ENCODE measurements at places on chromosomes 6 and 20.

DNA sequence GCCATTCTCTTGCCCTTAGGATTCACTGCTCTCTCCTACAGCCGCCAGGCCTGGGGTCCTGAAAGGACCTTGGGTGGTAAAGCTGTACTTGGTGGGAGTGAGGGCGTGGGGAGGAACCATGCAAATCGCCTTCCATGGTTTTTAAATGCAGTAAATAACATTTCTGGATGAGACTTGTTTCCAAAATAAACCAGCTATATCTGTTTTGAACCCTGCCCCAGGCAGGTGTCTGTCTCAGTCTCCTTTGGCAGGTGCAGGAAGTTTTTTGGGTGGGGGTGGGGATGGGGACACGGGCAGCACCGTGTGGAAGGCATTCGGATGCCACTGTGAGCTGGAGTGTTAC is 14.3 kb downstream of the ITPA start:
- no peak for DNase-seq

DNA sequence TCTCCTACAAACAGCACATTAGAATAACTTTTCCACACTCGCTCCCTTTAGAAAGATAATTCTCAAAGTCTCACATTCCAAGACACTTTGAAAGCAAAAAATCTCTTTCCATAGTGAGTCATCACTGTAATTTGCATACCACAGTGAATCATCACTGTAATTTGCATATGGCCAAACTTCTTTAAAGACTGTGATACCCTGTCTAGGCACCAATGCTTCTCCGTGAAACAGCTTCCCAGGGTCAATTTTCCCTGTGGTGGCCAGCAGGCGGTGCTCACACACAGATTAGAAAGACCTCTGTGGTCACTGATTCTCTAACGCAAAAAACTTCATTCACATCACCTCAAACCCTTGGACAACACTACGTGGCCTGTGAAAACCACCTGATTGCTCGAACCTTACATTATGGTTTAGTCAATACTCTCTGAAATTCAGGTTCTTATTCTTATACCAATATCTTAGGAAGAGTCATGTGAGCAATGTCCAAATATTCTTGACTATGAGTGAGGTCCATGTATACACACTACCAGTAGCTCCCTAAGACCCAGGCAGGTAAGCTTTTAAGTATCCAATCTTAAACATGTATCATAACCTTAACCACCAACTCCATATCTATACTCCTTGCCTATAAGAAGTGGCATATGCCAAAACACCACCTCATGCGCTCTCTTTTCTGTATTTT is 78.5 kb upstream of the PHACTR1 start:
- no peak for DNase-seq

DNA sequence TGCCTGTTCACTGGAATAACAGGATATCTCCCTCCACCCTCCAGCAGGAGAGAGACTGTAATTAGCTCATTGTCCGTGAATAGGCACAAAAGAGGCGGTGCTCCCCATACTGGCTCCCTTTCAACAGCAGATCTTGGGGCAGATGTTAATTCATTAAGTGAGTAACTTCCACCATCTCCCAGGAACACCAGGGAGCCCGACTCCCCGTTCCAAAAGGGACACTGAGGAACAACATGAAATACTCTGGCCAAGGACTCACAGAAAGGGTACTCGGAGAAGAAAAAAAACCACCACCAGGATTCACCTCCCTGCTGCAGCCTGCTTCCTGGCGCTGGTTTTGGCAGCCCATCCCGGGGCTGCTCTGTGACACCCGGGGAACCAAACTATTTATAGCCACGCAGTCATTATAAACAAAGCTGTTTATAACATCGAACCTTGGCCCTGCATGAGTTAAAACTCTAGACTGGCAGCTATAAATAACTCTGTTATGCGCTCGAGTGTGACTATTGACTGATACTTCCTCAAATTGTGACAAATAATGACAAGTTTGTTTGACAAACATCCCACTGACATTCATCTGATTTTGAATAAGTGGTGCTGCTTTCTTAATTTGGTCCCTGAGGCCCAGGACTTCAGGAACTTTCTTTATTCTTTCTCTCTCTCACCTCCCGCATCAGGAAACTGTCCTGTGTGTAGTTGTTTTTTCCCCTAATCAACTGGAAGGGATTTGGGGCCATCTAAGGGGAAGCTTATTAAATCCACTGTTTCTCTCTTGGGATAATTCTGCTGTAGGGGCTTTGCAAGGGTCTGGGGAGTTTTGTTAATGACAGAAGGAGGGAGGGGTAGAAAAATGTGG is 521.6 kb downstream of the CD83 start:
- peak; percentile 34 for DNase-seq

- DNase-seq, result peak; percentile 91
Observed at GRCh38 chr20:57619051-57619831, 985 bp downstream of the ZBP1 start.

GRCh38 chr20:19860737-19861136 is 102.7 kb downstream of the RIN2 start:
- no peak for DNase-seq

DNA sequence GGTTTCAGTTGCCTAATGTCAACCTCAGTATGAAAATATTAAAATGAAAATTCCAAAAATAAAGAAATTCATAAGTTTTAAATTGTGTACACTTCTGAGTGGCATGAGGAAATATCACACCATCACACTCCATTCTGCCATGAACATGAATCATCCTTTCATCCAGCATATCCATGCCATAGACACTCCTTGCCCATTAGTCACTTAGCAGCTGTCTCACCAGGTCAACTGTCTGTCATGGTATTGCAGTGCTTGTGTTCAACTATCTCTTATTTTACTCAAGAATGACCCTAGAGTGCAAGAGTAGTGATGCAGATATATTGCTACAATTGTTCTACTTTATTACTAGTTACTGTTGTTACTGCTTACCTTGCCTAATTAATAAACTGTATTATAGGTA is 712.4 kb downstream of the EPHA7 start:
- no peak for DNase-seq

DNA sequence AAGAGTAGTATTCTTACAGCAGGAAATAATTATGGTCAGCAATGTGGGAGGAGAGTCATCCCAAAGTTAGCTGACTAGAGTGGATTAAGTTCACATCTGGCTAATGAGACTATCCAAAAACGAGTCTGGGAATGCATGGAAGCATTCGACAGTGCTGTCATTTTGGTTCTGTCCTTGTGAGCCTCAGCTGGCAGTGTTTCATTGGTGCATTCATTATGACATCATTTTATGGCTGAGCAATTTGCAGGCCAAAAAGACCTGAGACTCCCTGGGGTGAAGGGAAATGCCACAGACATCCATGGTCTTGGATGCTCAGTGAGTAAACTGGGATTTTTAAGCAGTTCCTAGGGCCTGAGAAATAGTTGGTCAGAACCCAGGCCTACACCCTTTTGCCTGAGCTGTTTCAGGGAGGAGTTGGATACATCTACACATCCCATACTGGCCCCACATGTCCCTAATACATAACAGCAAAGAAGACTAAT is 196.4 kb upstream of the CCN2 start:
- no peak for DNase-seq

DNA sequence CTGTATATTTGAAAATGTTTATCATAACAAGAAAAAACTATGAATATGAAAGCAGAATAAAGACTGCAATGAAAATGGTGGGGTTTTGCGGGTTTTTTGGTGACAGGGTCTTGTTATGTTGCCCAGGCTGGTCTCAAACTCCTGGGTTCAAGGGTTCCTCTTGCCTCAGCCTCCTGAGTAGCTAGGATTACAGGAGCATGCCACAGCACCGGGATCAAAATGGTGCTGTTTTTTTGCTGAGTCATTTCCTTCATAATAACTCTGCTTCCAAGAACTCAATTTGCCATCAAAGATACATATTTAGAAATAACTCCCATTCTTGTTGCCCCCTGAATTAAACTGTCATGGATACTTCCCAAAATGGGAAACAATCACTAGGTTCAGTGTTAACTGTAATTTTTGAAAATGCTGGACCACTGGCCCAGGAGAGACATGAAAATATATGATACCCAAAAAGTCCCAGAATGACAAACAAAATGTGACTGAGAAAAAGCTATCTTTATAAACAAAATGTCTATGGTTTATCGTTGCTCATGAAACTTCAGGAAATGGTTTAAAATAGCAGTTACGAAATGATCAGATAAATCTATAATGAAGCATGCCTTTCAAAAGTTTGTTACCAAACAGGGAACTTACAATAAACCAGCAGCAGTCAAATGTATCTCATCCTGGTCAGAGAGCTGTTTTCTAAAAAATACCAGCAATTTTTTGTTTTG is 32.2 kb downstream of the ILRUN start:
- DNase-seq, result no peak

DNA sequence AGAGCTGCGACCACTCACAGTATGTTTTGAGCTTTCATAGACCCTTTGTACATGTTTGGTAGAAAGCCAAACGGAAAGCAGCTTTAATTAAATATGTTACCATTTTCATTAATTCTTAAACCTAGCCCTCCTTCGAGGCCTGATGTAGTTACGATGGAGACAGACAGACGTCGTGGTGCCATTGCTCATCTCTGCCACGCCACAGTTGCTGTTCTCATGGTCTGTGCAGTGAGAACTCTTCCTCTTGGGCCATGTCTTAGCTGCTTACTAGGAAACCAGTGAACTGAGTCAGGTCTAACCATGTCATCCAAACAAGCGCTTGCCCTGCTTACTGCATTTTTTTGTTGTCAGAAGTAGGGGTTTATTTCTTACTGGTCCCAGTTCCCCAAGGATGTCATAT is 62.8 kb downstream of the SNX9 start:
- no peak for DNase-seq

- no peak for DNase-seq
Observed at GRCh38 chr6:13769034-13769654, 45.2 kb downstream of the MCUR1 start.

GRCh38 chr6:89895276-89895874 is 1.1 kb downstream of the GJA10 start:
- no peak for DNase-seq

DNA sequence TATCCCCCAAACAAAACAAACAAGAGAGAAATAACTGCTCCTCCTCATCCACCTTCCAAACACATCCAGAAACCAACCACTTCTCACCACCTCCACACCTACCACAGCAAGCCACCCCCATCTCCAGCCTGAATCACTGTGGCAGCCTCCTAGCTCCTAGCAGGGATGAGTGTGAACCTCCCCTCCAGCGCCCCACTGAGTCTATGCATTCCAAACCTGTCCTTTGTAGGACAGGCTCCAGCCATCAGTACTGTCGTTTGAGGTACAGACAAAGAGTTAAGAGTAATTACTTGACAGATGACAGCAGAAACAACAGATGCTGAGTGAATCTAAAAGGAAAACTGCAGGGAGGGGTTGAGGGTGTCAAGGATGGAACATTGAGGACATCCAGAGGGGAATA is 2.4 kb downstream of the METTL24 start:
- DNase-seq, result no peak

DNA sequence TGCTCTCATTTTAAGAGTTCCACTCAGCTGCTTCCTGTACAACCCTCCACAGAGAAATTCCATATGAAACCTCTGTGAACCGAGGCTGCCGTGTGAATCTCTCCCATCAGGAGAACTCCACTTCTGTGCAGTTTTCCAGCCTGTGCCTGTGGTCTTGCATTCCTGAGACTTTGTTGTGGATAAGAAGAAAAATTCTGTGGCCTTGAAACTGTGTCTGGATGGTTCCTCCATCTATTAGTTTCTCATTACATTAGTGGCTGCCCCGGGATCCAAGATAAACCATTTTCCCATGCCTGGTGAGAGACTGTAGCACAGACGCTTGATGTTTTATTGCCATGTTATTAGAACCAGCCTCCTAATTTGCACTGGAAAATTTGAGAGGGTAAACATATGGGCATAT is 40.8 kb upstream of the TIAM2 start:
- DNase-seq, result no peak

- no peak for DNase-seq
Observed at GRCh38 chr20:49563015-49563980, 4.6 kb downstream of the PTGIS start.

DNA sequence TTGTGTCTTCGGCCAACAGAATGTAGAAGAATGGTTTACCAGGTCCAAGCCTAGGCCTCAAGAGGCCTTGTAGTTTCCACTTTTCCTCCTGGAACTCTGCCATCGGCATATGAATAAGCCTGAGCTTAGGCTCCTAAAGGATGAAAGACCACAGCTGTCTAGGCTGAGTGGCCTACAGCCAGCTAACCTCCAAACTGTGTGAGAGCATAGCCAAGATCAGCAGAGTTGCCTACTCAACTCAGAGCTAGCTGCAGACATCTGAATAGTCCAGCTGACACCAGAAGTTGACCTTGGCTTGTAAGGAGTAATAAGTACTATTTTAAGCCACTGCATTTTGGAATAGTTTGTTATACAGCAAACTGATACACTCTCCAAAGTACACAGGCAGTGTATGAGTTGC is 52.6 kb upstream of the SMIM29 start:
- DNase-seq, result peak; percentile 51

DNA sequence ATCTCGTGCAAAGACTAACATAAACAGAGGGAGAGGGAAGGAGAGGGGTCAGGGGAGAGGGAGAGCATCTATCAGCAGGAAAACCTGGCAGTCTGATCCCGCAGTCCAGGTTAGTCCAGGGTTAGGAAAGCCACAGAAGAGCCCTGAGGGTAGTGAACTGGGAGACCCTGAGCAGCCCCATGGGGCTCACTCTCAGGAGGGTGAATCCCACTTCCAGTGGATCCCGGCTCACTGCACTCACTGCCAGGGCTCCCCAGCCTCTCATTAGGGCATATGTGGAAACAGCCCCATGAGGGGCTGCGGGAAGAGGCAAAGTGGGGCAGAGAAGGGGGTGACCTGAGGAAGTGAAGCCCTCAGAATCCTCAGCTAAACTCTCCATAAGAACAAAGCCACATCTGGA is 329.9 kb downstream of the UBE3D start:
- DNase-seq, result no peak

DNA sequence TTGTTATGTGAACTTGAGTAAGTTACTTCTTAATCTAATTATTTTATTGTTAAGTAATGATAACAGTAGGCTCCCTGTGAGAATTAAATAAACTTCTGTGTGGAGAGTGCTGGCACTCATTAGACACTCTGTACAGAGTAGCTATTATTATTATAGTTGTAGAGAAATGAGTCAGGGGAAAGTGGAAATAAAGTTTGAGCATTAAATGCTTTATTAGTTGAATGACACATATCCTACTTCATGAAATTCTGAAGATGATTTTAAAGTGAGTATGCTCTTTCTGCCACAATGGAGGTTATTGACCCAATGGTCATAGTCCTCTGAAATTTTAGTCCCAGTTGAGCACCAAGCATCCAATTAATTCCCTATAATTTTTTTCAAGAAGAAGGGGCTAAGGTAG is 5.9 kb downstream of the ECI2 start:
- DNase-seq, result no peak

DNA sequence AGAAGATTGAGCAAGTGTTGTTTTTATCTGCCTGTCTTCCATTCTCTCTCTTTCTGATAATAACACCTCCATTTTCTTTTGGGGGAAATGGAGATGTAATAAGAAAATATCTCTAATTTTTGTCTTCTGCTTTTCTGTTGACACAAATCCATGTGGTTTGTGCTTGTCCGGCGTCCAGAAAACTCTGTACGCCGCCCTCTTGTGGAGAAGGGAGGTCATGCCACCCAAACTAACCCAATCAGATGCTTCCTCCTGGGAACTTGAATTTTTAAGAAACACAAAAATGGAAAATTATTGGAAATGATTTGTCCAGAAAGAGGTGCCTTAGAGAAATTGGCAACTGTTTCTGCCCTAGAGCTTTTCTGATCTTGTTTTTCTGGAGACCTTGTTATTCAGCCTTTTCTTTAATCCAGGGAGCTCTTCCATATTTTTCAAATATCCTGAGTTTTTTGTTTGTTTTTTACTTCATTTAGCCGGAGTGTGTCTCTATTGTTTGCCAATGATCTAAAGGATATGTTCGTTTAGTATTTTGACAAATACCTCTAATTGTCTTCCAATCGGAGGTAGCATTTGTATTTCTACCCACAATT is 17.8 kb upstream of the FNDC1 start:
- peak; percentile 68 for DNase-seq

Measured in mucosa of descending colon (tissue), 3 donors.